Tibial nerve (tissue), 4 donors: ENCODE measurements at places on chromosomes 2 and 18. TPM values are rescaled to one million over a fixed set of nuclear protein-coding genes. Genes with fewer than 3 reads are reported as not detected.

DNA sequence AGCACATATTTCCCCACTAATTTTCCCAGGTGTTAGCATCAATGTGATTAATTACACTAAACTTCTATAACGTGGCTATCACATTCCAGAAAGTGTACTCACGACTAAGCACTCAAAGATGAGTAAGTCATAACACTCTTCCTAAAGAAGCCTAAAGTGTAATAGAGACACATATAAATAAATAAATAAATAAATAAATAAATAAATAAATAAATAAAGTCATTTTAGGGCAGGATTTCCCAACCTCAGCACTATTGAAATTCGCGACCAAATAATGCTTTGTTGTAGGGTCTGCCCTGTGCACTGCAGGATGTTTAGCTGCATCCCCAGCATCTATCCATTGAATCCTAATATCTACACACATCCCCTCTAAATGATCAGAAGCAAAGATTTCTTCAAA is 390.9 kb downstream of the CDH7 start:
- no peak for DNase-seq

GRCh38 chr2:2662847-2663356 is 331.8 kb upstream of the MYT1L start:
- DNase-seq = no peak

DNA sequence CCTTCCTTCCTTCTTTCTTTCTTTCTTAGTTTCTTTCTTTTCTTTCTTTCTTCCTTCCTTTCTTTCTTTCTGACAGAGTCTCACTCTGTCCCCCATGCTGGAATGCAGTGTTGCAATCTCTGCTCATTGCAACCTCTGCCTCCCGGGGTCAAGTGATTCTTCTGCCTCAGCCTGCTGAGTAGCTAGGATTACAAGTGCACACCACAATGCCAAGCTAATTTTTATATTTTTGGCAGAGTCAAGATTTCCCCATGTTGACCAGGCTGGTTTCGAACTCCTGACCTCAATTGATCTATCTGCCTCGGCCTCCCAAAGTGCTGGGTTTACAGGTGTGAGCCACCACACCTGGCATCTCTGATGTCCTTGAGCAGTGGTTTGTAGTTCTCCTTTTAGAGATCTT is 48.5 kb downstream of the IL1R2 start:
- DNase-seq = no peak

DNA sequence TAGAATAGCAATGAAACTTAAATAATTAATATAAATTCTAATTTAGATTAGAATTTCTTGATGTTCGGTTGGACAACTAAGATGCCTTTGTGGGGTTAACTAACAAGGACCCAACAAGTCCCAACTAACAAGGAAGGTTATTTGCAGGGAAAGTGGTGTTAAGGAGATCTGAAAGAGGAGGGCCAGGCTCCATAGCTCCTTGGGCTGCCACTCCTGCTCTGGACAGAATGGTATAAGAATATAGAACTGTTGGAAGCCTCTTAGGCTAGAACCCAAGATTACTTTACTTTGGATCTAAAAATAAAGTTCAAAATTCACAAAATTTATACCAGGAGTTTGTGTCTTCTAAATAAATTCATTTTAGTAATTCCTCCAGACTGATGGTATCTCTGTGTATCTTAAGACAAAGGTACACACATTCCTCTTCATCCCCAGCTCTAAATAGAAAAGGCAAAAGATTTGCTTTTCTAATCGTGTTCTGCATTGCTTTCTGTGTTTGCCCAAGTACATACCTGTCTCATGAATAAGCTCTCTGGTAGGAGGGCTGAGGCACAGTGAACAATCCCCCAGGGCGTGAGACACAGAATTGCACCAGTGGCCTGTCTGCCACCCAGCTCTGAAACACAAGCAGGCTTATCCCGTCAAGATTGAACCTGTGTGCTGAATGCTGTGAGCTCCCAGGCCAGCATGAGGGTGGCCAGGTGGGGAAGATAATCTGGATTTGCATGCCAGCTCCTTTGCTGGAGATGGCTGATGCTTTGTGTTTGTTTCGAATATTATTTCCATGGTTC is 176.0 kb downstream of the ACKR3 start:
- DNase-seq = no peak

- no peak for DNase-seq
Measured at GRCh38 chr2:108536133-108536780, 2.0 kb downstream of the LIMS1 start.

GRCh38 chr18:12844391-12844790 is 39.6 kb downstream of the PTPN2 start:
- no peak for DNase-seq

- DNase-seq = no peak
Measured at GRCh38 chr18:23877371-23877770, 137.2 kb upstream of the TTC39C start.

DNA sequence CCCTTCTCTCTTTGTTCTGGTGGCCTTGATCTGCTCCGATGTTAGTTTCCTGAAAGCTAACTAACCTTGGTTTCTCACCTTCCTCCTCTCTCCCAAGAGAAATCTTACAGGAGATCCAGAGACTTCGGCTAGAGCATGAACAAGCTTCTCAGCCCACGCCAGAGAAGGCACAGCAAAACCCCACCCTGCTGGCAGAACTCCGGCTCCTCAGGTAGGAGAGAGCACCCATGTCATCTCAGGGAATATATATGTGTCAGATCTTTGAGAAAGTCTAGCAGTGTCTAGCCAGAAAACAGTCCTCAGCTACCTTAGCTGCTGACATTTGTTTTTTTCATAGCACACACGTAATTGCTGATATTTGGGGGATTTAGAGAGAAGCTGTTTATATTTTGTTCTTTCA is 148.1 kb downstream of the DTNA start:
- DNase-seq = no peak

GRCh38 chr2:52686935-52687334 is 1080.7 kb upstream of the CHAC2 start:
- DNase-seq = no peak

GRCh38 chr2:165950438-165950837 is 3.1 kb downstream of the TTC21B start:
- no peak for DNase-seq

DNA sequence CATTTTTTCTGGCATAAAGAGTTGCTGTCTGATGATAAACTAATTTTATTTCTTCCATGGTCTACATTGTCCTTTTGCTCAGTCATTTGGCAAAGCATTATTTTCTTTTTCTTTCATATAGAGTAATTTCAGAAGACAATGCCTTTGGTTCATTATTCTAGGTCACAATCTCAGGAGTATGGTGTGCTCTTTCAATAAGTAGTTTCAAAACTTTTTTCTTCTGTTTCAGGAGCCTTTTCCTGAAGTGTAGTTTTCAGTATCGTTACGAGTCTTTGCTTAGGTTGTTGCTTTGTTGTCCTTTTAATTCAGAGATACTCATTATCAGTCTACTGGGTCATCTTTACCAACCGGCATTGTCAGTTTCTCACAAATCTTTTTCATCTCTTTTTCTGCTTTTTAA is 100.4 kb upstream of the GPC1 start:
- DNase-seq = no peak

- no peak for DNase-seq
Measured at GRCh38 chr18:31850844-31851243, 90.2 kb upstream of the SLC25A52 start.

DNA sequence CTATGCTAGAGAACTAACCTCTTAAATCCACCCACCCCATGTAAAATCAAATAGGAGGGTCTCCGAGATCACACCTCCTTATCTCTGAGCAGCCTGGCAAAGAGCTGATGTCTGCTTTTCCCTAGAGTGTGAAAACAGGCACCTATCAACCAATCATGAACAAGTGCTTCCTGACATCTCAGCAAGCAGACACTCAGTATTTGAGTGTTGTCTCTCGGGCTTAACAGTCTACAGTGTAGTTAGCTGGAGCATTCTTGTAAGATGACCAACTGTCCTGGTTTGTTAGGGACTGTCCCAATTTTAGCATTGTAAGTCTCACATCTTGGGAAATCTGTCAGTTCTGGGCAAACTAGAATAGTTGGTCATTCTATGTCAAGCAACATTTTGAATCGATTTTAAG is 26.4 kb downstream of the MARCHF4 start:
- DNase-seq = no peak

DNA sequence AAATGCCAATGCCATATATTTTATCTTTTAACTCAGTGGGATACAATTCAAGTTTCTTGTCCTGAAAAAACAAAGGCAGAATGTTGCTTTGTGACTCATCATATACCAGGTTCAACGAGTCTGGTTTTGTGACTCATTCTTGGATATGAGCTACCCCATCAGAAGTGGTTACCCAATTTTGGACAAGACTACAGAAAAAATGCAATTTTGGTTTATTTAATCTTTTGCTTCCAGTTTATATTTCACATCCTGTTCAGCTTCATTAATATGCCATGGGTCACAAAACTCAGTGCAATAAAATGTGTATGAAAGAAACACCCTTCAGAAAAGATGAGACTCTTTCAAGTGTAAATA is 25.0 kb downstream of the FN1 start:
- DNase-seq = no peak

DNA sequence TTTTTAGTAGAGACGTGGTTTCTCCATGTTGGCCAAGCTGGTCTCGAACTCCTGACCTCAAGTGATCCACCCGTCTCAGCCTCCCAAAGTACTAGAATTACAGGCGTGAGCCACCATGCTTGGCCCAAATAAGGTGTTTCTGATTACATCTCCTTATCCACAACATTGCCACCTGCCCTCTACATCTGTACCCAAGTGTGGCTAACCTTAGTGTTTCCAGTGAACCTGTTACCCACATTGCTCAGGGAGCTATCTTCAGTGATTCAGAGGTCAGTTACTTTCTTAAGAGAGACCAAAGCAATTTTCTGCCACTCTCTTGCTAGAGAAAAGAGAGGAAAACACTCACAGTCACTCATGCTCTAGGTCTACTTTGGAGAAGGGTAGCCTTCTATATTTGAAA is 115.0 kb upstream of the SLC39A10 start:
- DNase-seq = no peak

DNA sequence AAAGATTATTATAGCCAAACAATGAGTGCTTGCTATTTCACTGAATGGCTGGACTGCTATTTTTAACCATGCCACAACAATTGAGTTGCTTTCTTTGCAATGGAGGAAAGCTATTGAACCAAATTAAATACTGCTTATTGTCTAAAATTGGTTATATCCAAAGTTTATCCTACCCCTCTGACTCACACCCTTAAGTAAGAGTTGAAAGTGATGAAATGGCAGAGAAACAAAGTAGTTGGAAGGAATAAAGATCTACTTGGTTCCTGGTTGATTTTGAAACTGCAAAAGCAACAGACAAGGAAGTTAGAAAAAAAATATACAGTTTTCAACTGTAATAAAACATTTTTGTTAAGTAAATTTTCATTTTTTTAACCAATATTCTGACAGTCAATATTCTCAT is 47.5 kb downstream of the EML4 start:
- no peak for DNase-seq

GRCh38 chr18:28063271-28063761 is 113.6 kb downstream of the CDH2 start:
- DNase-seq = no peak

GRCh38 chr2:216078776-216079175 is 2.8 kb downstream of the PECR start:
- no peak for DNase-seq

DNA sequence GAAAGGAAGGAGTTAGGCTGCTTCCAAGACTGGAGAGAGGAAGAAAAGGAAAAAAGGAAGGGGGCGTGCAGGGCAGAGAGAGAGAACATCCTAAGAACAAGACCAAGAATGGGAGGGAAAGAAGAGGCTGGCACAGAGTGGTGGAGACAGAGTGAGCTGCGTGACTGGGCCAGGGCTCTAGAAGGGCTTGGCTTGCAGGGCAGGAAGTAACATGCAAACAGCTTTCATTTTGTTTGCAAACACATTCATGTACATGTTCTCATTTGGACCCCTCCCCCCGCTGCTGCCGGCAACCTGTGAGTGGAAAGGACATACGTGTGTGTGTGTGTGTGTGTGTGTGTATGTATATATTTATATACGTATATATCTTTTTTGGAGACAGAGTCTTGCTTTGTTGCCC is 46.8 kb upstream of the DNMT3A start:
- DNase-seq = no peak

GRCh38 chr2:9919512-9919911 is 32.0 kb upstream of the GRHL1 start:
- DNase-seq = no peak

DNA sequence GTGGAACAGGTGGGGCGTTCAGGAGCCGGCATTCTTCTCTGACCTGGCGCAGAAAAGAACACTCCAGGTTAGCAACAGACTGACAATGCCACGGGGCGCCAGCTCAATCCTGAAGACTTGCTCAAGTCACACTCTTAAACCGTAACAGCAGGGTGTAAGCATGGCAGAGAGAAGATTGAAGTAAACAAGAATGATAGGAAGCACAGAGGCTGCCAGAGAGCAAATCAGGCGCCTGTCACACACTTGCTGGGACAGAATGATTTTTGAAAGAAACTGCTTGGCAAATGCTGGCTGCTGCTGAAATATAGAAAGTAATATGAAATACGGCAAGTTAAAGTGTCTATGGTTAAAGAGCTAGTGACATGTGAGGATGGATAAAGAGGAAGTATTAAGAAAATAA is 80.5 kb downstream of the MEP1B start:
- no peak for DNase-seq

DNA sequence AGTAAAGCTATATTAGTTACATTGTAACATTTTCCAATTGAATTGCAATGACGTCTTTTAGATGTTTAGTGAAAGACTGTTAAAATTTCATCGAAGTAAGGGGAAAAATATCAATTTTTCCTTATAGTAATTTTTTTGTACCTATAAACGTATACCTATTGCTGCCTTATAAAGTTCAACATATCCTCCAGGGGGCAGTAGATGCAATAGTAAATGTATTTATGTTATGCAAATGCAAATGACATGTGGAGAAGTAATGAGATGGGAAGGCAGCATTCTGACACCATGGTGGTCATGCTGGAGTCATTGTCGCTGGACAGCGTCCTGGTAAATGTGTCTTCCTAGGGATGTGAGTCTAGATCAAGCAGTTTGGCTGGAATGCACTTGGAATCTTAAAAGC is 38.7 kb downstream of the MSTN start:
- DNase-seq = no peak

GRCh38 chr2:71498261-71498701 is 44.9 kb downstream of the DYSF start:
- no peak for DNase-seq

GRCh38 chr2:222179592-222179991 is 119.2 kb downstream of the PAX3 start:
- DNase-seq = no peak

- no peak for DNase-seq
Measured at GRCh38 chr2:226915846-226916360, 80.0 kb downstream of the RHBDD1 start.

The MAL gene
- 88.3 TPM for total RNA-seq

The ERFE gene
- not detected for total RNA-seq

The VIL1 gene
- total RNA-seq = not detected

The CPO gene
- total RNA-seq = 0.63 TPM

The AKAIN1 gene
- not detected for total RNA-seq

The SPATA3 gene
- total RNA-seq = not detected

The IL18RAP gene
- total RNA-seq = 1.5 TPM

The PSMD1 gene
- total RNA-seq = 79.3 TPM

The ANKRD53 gene
- 1.3 TPM for total RNA-seq

The ZSWIM2 gene
- not detected for total RNA-seq

The SGO2 gene
- total RNA-seq = 6.1 TPM
